ENCODE measurements at places on chromosomes 1 and 21.
A peak's percentile ranks its signal among the peaks of the same experiment; 100 is the strongest.

- no peak for DNase-seq
These were observed 15.5 kb upstream of the ACTRT2 start for GRCh38 chr1:3005771-3006170.

- no peak for DNase-seq
These were observed 9.7 kb upstream of the CADM3 start for GRCh38 chr1:159161719-159162026.

GRCh38 chr1:201408834-201409200 lies 9.7 kb upstream of the LAD1 start:
- no peak for DNase-seq

- DNase-seq = no peak
These were observed 35.4 kb downstream of the VANGL1 start for GRCh38 chr1:115677182-115677555.

DNA sequence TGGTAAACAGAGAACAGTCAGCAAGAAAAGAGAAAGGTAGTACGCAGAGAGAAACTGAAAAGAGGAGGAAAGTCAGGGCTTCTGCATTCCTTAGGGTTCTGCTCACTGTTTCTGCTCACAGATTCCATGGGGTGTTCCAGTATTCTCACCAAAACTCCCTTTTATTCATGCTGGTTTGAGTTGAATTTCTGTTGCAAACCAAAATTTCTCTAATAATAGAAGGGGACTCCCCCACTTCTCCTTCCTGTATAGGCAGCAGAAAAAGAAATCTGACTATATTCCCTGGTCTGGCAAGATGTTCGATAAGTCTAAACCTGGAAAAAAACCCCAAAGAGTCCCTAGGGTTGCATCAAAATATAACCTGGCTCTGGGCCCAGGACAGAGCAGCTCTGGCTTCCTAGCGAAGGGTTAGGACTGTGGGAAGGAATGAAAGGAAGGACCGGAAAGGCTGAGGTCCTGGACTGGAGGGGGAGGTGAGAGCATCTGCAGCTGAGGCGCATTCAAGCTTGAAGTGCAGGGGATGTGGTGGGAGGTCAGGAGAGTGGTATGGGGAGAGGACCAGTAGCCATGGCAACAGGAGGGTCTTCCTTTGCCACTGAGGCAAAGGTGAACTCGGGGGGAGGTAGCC lies 18.8 kb upstream of the RGS16 start:
- DNase-seq = no peak

GRCh38 chr1:73205294-73205973 lies 923.1 kb upstream of the NEGR1 start:
- no peak for DNase-seq

- DNase-seq = no peak
These were observed 54.5 kb downstream of the ATP1B1 start for GRCh38 chr1:169160845-169161495.

- no peak for DNase-seq
These were observed 71.4 kb upstream of the ZBTB40 start for GRCh38 chr1:22380024-22380785.

GRCh38 chr1:60978421-60979357 lies 103.7 kb upstream of the NFIA start:
- no peak for DNase-seq

- no peak for DNase-seq
These were observed 462.0 kb downstream of the RPS6KC1 start for GRCh38 chr1:213513006-213513405.

DNA sequence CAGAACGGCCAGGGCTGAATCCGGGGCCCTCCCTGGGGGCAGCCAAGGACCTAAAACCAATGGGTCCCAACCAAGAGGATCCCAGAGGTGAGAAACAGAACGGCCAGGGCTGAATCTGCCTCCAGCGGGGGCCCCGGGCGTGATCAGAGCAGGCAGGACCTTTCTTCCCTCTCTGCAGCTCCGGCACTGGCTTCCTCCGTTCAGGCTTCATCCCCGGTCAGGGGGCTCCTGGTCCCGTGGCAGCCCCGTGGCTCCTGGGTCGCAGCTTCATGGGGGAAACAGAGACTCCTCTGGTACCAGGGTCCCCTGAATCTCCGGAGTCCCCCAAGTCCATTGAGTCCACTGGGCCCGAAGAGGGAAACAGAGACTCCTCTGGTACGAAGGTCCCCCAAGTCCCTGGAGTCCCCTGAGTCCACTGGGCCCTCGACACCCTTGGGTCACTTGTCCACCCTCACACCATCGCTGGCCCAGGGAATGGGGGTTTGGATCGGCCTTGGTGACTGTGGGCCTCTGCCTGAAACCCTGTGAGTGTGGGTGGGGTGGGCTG lies 60.1 kb downstream of the PRKCZ start:
- DNase-seq = no peak

GRCh38 chr1:169348383-169349036 lies 19.1 kb downstream of the NME7 start:
- no peak for DNase-seq

- no peak for DNase-seq
These were observed 26.1 kb downstream of the ZP4 start for GRCh38 chr1:237864338-237865244.

DNA sequence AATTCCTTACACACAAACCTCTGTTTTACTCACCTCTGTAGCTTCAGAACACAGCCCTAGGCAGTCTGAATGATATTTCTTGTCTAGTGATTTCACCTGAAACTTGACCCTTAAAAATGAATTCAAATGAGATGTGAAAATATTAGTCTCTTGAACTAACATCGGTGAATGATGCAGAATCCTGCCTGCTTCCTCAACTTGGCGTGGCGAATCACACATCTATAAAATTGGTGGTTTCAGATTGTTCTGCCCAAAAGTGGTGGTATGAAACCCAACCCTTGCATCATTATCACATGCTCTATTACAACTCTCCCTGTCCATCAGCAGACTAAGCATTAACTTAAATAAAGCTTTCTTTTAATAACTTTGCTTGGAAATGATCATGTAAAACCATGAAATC lies 26.9 kb upstream of the C1orf21 start:
- no peak for DNase-seq

DNA sequence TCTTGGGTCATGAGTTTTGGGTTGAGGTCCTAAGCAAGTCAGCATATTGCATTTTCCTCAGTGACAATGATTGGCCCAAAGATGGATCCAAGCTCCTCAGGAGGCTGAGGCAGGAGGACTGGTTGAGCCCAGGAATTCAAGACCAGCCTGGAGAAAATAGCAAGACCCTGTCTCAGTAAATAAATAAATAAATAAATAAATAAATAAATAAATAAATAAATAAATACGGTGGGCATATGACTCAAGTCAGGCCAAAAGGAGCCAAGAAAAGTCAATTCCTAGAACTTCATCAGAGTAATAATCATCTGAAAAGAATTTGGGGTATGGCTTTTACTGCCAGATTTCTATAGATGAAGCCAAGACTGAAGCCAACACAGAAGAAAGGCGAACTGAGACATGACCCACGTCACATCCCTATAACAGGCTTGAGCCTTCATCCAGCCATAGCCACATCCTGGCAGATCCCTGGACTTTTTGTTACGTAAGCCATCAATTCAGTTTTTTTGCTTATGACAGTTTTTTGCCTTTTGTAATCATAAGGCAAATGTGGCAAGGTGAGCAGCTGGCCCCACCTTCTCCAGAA lies 88.5 kb upstream of the NFASC start:
- DNase-seq = no peak

GRCh38 chr1:59504276-59504675 lies 207.4 kb downstream of the FGGY start:
- DNase-seq = no peak

GRCh38 chr1:154476791-154477190 lies 25.2 kb upstream of the TDRD10 start:
- DNase-seq = no peak

DNA sequence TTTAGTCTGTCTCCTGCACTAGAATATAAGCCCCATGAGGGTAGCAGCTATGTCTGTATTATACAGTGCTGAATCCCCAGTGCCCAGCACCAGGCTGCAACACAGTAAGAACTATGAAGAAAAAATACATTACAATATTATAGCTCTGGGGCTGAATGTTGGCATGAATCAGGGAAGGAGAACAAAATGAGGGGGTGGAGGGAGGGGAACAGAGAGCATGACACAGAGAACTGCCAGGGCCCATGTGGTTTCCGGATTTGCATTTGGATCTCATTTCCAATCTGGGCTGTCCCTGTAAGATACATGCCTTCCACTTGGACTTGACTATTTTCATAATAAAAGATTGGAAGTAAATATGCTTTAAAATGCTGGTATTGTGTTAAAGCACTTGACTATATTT lies 35.8 kb downstream of the C1orf198 start:
- DNase-seq = no peak

- no peak for DNase-seq
These were observed 16.7 kb upstream of the WASF2 start for GRCh38 chr1:27506703-27507102.

DNA sequence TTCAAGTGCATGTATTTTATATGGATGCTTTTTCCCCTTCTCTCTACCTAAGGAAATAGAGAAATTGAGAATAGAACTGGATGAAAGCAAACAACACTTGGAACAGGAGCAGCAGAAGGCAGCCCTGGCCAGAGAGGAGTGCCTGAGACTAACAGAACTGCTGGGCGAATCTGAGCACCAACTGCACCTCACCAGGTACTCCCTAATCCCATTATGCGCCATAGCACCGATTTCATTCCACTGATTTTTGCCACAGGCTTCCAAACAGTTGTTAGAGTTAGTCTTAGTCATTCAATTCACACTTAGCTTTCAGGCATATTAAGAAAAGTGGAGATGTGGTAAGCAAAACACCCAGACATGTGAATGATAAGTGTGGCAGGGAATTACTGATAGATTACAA lies 122.8 kb downstream of the SDCCAG8 start:
- DNase-seq = no peak

- no peak for DNase-seq
These were observed 7.6 kb upstream of the RHOU start for GRCh38 chr1:228727681-228728171.

DNA sequence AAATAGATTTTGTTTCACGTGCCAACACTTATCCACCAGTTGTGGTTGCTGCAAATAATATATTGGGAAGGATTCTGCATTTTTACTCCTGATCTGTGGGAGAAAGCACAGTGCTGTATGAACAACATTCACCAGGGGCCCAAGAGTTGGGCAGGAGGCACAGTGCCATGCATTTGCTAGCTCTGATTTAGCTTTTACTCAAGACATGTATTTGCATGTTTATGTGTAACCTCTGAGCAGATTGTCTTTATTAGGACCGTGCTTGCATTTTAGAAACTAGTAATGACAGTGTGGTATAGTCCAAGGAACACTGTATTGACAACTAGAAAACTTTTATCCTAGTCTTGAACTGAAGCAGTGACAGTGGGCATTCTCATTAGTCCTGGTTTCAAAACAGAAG lies 133.9 kb upstream of the B3GALT2 start:
- DNase-seq = no peak

- no peak for DNase-seq
These were observed 12.9 kb downstream of the GBP2 start for GRCh38 chr1:89112871-89113613.

GRCh38 chr1:107936498-107937481 lies 28.2 kb downstream of the VAV3 start:
- peak; percentile 93 for DNase-seq

DNA sequence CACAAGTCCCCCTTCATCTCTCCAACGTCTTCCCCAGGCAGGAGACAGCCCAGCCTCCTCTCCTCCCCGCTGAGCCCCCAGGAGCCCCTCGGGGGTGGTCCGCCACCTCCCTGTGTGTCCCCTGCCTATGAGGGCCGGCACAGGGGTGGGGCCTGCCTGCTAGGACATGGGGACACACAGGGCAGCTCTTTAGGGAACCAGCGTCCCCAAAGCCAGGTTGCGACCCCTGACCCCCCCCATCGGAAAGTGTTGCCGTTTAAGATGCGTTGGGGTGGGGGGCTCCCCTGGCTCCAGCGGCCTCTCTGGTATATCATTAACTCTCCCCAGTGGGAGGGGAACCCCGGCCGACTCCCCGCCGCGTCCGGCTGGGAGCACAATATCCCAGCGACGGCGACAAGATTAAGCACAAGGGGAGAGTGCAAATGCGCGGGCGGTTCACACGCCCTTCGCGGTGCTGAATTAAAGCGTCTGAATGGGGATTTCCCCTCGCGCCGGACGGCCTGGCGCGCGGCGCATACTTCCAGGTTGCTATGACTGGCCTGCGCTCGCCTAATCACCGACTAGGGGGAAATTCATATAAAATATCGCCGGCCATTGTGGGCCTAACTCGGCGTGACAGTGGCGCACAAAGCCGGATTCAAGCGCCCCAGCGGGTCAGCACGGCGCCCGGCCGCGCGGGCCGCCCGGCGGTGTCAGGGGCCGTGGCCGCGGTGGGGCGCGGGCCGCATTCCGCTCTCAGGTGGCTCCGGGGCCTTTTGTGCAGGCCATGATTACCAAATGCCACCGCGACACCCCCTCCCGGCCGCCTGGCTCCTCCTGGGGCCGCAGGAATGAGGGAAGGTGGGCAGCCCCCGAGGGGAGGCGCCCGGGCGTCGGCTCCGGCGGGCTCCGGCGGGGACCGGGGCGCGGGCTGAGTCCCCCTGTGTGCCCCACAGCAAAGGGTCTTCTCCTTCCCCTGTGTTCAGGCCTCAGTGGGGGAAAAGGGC lies 30.9 kb downstream of the WNT3A start:
- DNase-seq = no peak

- no peak for DNase-seq
These were observed 8.4 kb upstream of the PEX19 start for GRCh38 chr1:160293020-160293968.

GRCh38 chr1:55833529-55834091 lies 618.4 kb upstream of the USP24 start:
- peak; percentile 74 for DNase-seq

GRCh38 chr1:11132563-11133293 lies 33.1 kb upstream of the EXOSC10 start:
- no peak for DNase-seq

- DNase-seq = no peak
These were observed 77.0 kb upstream of the BACE2 start for GRCh38 chr21:41090981-41091380.

GRCh38 chr1:39301606-39302005 lies 97.1 kb downstream of the MACF1 start:
- no peak for DNase-seq

GRCh38 chr1:211490821-211491415 lies 1.0 kb downstream of the RD3 start:
- DNase-seq = no peak

- no peak for DNase-seq
These were observed 10.1 kb upstream of the LRRC71 start for GRCh38 chr1:156910309-156910782.

- DNase-seq = no peak
These were observed 4.1 kb downstream of the S100A2 start for GRCh38 chr1:153561466-153561985.

DNA sequence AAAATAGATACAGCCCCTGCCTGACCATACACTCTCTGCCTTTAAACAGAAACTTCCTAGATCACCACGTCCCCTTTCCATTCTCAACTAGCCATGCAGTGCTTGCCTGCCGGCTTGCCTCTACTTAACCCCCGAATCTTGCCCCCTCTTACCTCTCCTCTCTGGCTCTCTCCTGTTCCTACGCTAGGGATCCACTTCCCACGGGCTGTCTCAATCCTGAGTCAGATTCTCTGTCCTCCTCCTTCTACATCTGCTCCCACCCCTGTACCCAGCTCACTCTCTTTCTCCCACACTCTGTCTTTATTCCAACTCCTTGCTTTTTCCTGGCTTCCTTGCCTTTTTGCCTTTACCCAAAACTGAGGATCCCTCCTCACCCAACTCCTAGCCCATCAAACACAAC lies 29.3 kb downstream of the ATF3 start:
- DNase-seq = no peak

Data from BJ (cell line).